ENCODE measurements at places on chromosomes 4 and X.

DNA sequence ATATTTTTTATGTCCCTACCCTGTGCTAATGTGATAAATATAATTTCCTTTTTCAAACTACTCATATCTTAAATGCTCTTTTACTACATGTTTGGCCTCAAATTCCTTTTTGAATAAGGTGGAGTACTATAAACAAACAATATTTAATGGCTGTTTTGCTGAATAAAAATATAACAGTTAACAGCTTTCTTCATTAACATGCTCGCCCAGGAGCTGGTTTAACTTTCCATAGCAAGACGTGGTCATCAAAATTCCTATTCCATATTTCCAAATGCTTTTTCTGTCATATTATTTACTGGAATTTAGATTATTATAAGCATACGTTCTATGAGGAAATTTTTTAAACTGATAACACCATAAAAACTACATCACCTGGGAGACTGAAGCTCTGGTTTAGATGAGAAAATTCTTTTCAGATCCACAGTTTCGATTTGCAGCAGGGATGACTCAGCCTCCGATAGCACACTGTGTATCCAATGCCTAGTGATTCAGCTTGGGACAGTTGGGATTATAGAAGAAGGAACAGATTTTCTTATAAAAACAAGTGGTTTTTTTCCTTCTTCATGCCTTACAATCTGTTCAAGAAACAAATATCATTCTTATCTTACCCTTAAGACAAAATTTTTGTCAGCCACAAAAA lies 129.1 kb downstream of the FBXO8 start:
- no peak for DNase-seq

GRCh38 chrX:10893366-10893765 lies 217.8 kb upstream of the HCCS start:
- no peak for DNase-seq

GRCh38 chr4:100188829-100189228 lies 1.4 kb downstream of the DDIT4L start:
- DNase-seq: no peak

GRCh38 chr4:32022071-32022470 lies 1301.9 kb downstream of the PCDH7 start:
- no peak for DNase-seq

- peak; percentile 8 for DNase-seq
Observed at GRCh38 chr4:87219632-87220093, 755 bp downstream of the KLHL8 start.

- DNase-seq: no peak
Observed at GRCh38 chr4:137735561-137736104, 203.3 kb upstream of the PCDH18 start.

DNA sequence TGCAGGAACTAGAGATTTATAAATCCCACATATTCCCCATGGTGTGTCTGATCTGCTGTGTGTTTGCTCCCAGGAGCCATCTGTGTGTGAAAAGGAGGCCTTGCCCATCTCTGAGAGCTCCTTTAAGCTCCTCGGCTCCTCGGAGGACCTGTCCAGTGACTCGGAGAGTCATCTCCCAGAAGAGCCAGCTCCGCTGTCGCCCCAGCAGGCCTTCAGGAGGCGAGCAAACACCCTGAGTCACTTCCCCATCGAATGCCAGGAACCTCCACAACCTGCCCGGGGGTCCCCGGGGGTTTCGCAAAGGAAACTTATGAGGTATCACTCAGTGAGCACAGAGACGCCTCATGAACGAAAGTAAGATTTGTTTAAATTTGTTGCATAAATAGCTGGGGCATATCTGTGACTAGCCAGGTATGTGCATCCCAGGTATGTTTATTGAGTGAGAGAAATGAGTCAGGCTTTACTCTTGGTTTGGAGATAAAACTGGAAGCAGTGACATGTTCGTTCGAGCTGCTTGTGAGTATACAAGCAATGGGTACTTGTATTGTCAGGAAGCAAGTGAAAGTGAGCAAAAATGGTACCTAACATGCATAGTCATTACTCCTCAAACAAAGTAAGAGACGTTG lies 89.5 kb downstream of the PTTG2 start:
- no peak for DNase-seq
